ENCODE measurements at places on chromosomes 5 and 9. TPM values are rescaled to one million over a fixed set of nuclear protein-coding genes. Genes with fewer than 3 reads are reported as not detected.

DNA sequence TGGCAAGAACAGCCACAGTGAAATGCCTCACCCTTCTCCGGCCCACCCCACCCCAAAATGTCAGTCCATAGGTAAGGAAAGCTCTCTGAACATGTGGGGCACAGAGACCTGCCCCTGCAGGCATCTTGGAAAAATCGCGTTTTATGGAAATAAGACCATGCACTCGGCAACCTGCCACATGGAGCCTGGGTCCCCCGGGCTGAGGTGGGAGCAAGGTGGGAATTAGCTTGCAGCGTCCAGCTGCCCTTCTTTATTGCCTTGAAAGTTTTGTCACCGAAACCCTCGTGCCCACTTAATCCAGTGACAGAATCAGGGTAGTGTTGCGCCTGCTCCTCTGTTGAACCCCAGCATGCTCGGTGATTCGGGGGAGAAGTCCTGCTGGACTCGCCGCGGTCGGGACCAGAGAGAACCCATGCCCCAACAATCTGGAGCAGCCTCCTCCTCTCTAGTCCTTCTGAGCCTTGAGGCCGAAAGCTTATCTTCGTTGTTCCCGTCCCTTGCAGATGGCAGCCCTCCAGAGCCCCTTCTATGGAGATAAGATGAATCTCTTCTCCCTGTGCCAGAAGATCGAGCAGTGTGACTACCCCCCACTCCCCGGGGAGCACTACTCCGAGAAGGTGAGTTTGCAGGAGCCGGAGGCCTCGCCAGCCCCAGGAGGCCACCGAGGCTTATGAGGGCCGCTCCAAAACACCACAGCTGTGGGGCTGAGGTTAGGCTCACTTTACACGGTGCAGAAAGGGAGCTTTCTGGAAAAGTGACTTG lies 67.9 kb downstream of the PSMB7 start:
- DNase-seq = no peak

DNA sequence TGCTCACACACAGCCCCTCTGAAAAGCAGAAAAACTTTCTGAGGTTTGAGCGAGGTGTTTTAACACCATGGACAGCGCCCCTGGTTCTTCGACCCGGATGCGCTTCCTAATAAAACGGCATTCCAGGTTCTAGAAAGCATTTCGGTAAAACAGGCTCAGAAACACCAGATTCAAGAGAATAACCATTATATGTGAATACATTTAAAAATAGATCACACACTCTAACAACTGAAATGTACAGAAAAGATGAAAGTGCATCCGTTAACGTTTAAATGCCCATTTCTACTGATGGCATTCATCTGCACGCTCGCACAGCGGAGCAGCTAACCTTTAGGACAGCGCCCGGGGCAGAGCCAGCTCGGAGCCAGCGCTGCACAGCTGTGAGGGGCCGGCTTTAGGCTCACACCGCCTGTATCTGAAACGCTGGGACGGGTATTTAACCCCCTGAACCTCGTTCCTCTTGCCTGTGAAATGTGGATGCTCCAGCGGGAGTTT lies 26.3 kb upstream of the TENT4A start:
- DNase-seq = no peak

GRCh38 chr9:136049491-136050265 lies 45.4 kb downstream of the NACC2 start:
- no peak for DNase-seq

STARD4 gene
- total RNA-seq = 71.8 TPM

- no peak for DNase-seq
These were observed 335.3 kb upstream of the TLE4 start for GRCh38 chr9:79236466-79236865.

SLC25A2 gene
- total RNA-seq = 0.21 TPM

DNA sequence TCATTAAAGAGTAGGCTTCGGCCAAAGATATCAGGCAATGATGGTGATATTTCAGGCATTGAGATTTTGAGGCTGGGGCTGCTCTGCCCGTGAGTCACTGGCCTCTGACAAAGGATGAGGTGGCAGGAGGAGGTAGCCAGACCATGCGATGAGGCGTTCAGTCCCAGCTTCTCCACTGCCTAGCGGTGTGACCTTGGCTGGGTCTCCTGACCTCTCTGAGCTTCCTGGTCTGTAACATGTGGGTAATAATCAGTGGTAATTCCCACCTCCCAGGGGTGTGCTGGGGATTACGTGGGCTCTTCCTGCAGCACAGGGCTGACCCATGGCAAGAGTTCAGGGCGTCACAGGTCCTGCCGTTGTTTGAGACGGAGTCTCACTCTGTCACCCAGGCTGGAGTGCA lies 73.2 kb upstream of the RAPGEF1 start:
- no peak for DNase-seq

- no peak for DNase-seq
These were observed 432.6 kb upstream of the SLC30A5 start for GRCh38 chr5:68661237-68661636.

IFNE gene
- total RNA-seq = not detected
